Bronchial epithelial cell (primary cell): ENCODE measurements at places on chromosomes 6 and 20. TPM values are rescaled to one million over a fixed set of nuclear protein-coding genes. Genes with fewer than 3 reads are reported as not detected.

CDH4 gene
- 5.4 and 12.1 TPM in 2 replicates for total RNA-seq

ECT2L gene
- total RNA-seq: 0.13 TPM in 1 of 2 replicates, not detected in the other

SLC39A7 gene
- total RNA-seq: 90.4 and 94.0 TPM in 2 replicates

OPN5 gene
- not detected in 2 replicates for total RNA-seq

LRRC73 gene
- total RNA-seq: 0.13 and 0.26 TPM in 2 replicates

CST5 gene
- not detected in 2 replicates for total RNA-seq

OR2B3 gene
- total RNA-seq: not detected in 2 replicates

SMOC2 gene
- 0.53 and 0.90 TPM in 2 replicates for total RNA-seq

PARD6B gene
- total RNA-seq: 8.2 and 12.4 TPM in 2 replicates

DYNLT2 gene
- 1.0 and 1.1 TPM in 2 replicates for total RNA-seq

FAM50B gene
- total RNA-seq: 6.0 and 10.3 TPM in 2 replicates

MCHR2 gene
- not detected in 2 replicates for total RNA-seq

VIP gene
- under 0.01 and 0.64 TPM in 2 replicates for total RNA-seq

MYLK2 gene
- total RNA-seq: not detected in 2 replicates

TMEM244 gene
- not detected in 2 replicates for total RNA-seq

TPD52L1 gene
- 164 and 318 TPM in 2 replicates for total RNA-seq

SCGN gene
- total RNA-seq: not detected in 2 replicates

DTNBP1 gene
- 6.3 and 11.0 TPM in 2 replicates for total RNA-seq

HBS1L gene
- 114 and 136 TPM in 2 replicates for total RNA-seq

BTNL2 gene
- 0.13 and 0.26 TPM in 2 replicates for total RNA-seq

AFG1L gene
- 2.6 and 3.3 TPM in 2 replicates for total RNA-seq

MYO6 gene
- total RNA-seq: 13.7 and 19.1 TPM in 2 replicates

BMP6 gene
- 2.3 and 2.6 TPM in 2 replicates for total RNA-seq

NINL gene
- 4.1 and 5.0 TPM in 2 replicates for total RNA-seq

ACTR5 gene
- 12.4 and 20.3 TPM in 2 replicates for total RNA-seq

EPHA7 gene
- total RNA-seq: under 0.01 TPM in 1 of 2 replicates, not detected in the other

TPBG gene
- total RNA-seq: 120 and 121 TPM in 2 replicates

BHLHE23 gene
- total RNA-seq: not detected in 2 replicates

NOTCH4 gene
- 0.26 and 0.38 TPM in 2 replicates for total RNA-seq

SLC32A1 gene
- under 0.01 TPM in 1 of 2 replicates, not detected in the other for total RNA-seq

ROS1 gene
- total RNA-seq: 0.26 and 0.38 TPM in 2 replicates

MLIP gene
- total RNA-seq: 0.53 and 9.3 TPM in 2 replicates

TUBB1 gene
- total RNA-seq: not detected in 2 replicates

COL21A1 gene
- 8.2 and 18.6 TPM in 2 replicates for total RNA-seq

CEP57L1 gene
- total RNA-seq: 9.7 and 11.9 TPM in 2 replicates

ZFP57 gene
- total RNA-seq: 0.90 and 1.6 TPM in 2 replicates

PLTP gene
- 26.9 and 37.4 TPM in 2 replicates for total RNA-seq
